ENCODE measurements at places on chromosomes 7 and 10. TPM values are rescaled to one million over a fixed set of nuclear protein-coding genes. Genes with fewer than 3 reads are reported as not detected.

Gene XRCC2
- 5.2 TPM for total RNA-seq

Gene LRRC18
- total RNA-seq, result not detected

Gene IFIT5
- total RNA-seq, result 12.2 TPM

Gene BMPER
- 4.6 TPM for total RNA-seq

Gene SPAG6
- total RNA-seq, result not detected

Gene CHPF2
- 41.3 TPM for total RNA-seq

Gene GPER1
- total RNA-seq, result 1.4 TPM

Gene SORBS1
- 0.38 TPM for total RNA-seq

Gene KCNH2
- 5.7 TPM for total RNA-seq

Gene ZPBP
- total RNA-seq, result not detected

Gene CCDC172
- not detected for total RNA-seq

Gene LIPA
- total RNA-seq, result 46.3 TPM

Gene LLCFC1
- not detected for total RNA-seq

Gene LRRD1
- total RNA-seq, result not detected

Gene AKR1D1
- 0.08 TPM for total RNA-seq

Gene CDHR1
- 0.13 TPM for total RNA-seq

Gene HOXA3
- total RNA-seq, result 6.2 TPM

Gene ARL5B
- 7.3 TPM for total RNA-seq

Gene VAX1
- total RNA-seq, result 1.5 TPM

Data from A549 treated with dexamethasone at 1 μM for 4 hours (cell line).